ENCODE measurements at places on chromosomes 3 and 15.

- no peak for DNase-seq
These were observed 76.3 kb downstream of the SUCNR1 start for GRCh38 chr3:151949706-151950105.

DNA sequence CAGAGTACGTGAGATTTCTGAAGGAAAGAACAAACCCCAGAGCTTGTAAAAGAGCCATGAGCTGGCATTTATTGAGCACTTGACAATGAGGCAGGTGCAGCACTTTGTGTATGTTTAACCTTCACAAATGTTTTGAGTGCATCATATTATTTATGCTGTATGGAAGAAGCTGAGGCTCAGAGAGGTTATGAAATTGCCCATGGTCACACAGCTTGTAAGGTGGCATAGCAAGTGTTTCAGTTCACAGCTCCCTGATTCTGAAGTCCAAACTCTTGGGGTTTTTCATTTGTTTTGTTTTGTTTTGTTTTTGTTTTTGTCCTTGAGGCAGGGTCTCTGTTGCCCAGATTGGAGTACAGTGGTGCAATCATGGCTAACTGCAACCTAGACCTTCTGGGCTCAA, 25.1 kb upstream of the ADAMTS7 start:
- no peak for DNase-seq

DNA sequence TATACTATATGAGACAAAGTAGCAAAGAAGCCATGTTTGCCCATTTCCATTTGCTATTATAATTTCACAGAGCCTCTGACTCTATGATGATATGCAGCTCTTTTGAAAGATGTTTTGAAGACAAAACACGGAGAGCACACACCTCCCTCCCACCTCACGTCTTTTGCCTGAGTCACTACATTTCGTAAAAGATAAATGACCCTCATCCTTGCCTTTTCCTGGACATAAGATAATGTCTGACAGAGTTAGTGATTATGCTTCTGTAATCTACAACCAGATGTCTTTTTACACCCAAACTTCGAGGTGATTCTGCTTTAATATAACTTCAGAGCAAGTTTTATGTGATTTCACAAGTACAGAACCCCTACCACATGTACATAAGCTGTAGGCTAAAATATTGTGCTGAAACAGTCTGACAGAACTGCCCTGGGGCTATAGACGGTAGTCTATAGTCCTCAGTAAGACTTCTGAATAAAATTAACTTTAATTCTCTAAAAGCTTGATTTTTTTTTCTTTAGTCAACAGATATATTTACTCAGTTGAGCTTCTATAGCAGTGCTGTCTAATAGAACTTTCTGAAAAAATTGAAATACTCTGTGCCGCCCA, 99.9 kb downstream of the CD200R1L start:
- DNase-seq: no peak

DNA sequence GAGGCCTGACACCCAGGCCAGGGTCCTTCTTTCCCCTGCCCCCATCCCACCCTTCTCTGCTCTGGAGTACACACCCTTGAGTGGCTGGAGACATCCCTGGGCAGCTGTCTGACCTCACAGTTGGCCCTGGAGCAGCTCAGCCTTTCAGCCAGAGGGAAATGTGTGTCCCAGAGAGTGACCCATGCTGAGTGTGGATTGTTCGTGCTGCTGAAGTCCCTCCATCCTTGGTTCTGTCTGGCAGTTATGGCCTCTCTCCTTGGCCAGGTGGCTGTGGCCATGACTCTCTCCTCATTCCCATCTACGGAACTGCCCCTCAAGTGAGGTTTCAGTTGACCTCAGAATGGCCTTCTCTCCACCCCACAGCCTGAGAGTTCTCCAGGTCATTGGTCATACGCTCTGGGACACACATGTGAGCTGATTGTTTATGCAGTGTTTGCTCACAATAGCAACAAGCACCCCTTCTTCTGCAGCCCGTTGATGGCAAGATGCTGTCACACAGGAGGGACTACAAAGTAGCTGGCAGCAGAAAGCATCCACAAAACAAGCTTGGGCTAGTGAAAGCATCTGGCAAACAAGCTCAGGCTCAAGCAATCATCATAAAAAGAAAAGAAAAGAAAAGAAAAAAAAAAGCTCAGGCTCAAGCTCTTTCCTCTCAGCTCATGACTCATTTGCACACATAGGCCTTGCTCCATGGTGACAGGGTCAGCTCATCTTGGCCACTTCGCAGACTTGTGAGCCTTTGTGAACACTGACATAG, 55.3 kb upstream of the ITGA11 start:
- no peak for DNase-seq

- no peak for DNase-seq
These were observed 49.7 kb upstream of the DPH6 start for GRCh38 chr15:35595656-35596055.

- no peak for DNase-seq
These were observed 39.2 kb upstream of the MAPKBP1 start for GRCh38 chr15:41735046-41735445.

DNA sequence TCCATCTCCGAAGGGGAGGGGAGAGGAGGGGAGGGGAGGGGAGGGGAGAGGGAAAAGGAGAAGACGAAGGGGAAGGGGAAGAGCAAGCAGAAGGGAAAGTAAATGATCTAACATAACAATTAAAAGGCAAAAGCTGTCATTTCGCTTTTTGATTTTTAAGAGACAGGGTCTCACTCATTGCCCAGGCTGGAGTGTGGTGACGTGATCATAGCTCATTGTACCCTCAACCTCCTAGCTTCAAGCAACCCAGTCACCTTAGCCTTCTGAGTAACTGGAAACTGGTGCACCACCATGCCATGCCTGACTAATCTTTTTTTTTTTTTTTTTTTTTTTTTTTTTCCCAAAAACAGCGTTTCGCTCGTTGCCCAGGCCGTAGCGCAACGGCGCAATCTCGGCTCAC, 22.6 kb downstream of the ADAM10 start:
- DNase-seq: no peak

DNA sequence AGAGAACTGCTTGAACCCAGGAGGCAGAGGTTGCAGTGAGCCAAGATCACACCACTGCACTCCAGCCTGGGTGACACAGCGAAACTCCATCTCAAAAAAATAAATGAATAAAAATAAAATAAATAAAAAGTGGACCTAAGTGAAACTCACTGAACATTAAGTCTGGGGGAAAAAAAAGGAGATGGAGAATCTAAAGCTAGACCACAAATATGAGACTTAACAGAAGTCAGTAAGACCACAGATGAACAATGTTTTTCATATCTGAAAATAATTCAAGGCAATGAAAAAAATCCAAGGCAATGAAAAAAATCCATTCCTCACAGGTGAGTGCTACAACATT, 18.6 kb downstream of the ANXA2 start:
- no peak for DNase-seq

DNA sequence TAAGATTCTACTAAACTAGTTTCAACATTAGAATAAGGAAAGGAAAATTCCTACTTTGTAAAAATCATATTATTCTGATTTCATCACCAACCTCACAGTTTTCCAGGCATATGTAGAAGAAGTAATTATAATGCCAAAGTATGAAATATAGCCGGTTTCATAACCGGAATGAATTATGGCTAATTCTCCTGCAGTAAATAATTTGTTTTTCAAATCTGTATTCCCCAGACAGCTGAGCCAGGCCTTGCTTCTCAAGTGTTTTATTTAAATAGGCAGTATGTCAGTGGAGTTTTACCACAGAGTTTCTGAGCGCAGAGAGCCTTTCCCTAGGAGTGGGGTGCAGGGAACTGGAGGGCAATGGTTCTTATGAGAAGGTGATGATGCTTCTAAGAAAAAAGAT, 8.7 kb upstream of the CPA3 start:
- DNase-seq: no peak

- DNase-seq: no peak
These were observed 286.1 kb downstream of the MAGI1 start for GRCh38 chr3:65752636-65753035.

DNA sequence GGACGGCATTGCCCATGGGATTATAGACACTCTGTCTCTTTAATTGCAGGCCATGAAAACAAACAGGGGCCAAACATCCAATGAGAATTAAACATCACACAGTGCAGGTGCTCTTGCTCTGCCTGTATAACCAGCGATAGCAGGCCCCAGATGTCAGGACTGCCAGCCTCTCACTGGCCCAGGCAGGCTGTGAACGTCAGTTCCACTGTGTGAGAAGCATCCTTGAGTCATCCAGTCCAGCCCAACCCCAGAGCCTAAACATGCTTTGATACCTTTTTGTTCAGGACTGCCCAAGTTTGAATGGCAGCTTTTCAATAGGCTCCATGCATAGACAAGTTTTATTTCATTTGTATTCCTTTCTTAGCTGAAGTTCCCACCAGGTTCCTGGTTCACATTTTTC, 189.8 kb downstream of the SLCO3A1 start:
- DNase-seq: no peak

DNA sequence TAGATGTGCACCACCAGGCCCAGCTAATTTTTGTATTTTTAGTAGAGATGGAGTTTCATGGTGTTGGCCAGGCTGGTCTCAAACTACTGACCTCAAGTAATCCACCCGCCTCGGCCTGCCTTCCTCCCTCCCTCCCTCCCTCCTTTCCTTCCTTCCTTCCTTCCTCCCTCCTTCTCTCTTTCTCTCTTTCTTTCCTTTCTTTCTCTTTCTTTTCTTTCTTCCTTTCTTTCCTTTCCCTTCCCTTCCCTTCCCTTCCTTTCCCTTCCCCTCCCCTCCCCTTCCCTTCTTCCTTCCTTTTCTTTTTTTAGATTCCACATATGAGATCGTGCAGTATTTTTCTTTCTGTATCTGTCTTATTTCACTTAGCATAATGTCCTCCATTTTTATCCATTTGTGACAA, 81.3 kb downstream of the FAM81A start:
- no peak for DNase-seq

Measured in T-helper 2 cell (primary cell).